Large intestine (tissue), 12 donors: ENCODE measurements at places on chromosomes 6 and 20.

DNA sequence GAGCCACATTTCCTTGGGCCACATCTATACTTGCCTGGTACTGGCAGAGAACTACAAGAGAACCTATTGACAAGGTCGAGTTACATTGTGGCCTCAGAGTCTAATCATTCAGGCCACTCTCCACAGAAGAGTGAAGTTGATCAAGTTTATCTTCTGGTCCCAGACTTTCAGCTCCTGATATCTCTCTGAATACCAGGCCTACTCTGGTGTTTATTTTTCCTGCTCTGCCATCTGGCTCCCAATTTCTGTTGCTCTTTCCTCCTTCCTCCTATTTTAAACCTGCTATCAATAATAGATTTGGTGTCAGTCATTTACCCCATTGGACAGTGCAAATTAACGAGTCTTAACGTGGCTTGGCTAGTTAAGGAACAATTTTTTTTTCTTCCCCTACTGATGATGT is 46.6 kb downstream of the SCGN start:
- no peak for DNase-seq

GRCh38 chr6:39835821-39836295 is 43.7 kb downstream of the DAAM2 start:
- peak; percentile 30 for DNase-seq

DNA sequence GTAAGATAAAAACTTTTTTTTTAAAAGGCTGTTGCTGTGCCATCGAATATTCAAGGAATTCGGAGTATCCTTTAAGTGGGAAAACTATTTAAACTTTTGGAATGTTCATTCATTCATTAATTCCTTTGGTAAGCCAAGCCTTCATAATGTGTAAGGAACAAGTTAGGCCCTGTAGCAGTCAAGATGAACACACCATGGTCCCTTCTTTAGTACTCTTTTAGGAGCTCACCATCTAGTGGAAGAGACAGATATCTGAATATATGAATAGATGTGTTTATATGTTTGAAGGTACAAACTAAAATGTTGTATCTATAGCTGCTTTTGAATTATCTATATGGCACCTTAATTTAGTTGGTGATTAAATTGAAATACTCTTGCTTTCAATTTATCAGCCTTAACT is 5.8 kb downstream of the SPO11 start:
- no peak for DNase-seq

DNA sequence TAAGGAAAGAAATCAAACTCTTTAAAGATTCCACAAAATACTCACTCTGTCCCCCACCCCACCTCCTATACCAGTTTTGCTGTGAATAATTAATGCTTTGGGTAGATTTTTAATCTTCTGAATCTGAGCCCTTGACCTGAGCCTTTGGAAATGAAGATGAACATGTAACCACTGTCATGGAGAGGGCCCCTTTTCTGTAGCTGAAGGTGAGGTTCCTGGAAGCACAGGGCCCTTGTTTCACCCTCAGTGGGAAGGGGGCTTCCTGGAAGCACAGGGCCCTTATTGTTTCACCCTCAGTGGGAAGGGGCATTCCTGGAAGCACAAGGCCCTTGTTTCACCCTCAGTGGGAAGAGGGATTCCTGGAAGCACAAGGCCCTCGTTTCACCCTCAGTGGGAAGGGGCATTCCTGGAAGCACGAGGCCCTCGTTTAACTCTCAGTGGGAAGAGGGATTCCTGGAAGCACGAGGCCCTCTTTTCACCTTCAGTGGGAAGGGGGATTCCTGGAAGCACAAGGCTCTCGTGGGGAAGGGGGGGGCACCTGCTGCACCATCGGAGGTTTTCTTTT is 75.7 kb downstream of the DACT2 start:
- no peak for DNase-seq

DNA sequence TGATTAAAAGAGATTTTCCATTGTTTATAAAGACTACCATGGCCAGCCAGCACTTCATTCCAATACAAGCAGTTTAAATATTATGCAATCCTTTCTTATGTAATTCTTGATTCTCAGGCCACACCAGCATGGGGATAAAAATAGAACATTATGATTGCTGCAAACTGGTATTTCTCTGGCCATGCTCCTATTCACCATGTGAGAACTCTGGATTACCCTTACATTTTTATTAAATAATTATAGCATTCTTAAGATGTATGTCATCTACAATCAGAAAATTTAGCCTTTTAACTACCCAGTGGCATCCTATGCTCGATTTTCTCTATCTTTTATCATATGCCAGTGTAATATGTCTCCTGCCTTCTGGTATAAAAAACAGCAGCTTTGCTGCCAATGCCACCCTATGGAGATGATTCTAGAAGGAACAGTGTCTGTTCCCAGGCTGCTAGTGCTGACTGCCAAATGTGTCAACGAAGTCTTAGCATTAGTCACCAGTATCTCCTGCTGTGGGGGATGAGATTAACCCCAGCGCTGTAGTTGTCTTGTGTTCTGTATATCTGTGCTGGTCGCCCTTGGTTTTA is 501.4 kb downstream of the BCKDHB start:
- no peak for DNase-seq

DNA sequence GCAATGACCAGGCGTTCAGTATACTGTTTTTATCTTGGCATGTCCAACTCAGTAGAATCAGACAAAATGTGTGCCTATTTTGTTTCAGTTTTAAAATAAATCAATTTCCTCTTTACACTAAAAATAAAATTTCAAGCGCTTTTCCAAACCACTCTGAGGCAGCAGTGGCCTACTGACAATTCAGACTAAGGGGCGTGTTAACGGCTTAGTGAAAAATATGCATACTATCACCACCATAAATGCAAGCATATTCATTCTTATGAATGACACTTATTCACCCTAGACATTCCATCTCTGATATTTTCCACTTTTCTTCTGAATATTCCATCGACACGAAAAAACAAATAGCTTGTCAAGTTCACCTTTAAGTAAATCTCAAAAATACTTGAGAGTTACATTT is 7.5 kb downstream of the TBX18 start:
- no peak for DNase-seq

- DNase-seq = no peak
Measured at GRCh38 chr20:51303731-51304670, 238.5 kb downstream of the NFATC2 start.

- DNase-seq = no peak
Measured at GRCh38 chr6:4802312-4802935, 26.2 kb downstream of the CDYL start.
